ENCODE measurements at places on chromosomes 7 and 10.

GRCh38 chr10:78465431-78465830, 431.8 kb downstream of the RPS24 start:
- no peak for DNase-seq

GRCh38 chr10:86263907-86264306, 102.7 kb downstream of the GRID1 start:
- no peak for DNase-seq

DNA sequence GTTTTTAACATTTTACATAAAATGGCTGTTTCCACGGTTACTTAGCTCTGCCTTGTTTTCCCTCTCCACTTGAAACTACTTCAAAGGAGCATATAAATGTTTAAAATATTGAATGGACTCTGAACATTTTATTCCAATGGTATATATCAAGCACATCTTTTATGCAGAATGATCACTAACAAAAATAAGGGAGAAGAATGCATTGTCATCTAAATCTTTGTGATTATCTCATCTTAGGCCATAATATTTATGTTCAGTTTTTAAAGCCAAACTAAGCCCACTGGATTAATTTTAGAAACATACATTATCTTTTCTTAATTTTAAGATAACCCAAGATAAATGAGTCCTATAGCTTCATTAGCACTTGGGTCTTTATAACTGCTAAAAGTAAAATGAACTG, 13.4 kb upstream of the EBLN1 start:
- DNase-seq, result no peak

GRCh38 chr10:93475871-93476270, 6.3 kb downstream of the MYOF start:
- no peak for DNase-seq

GRCh38 chr7:118948508-118948907, 724.0 kb downstream of the ANKRD7 start:
- no peak for DNase-seq

- DNase-seq, result no peak
Measured at GRCh38 chr7:135197906-135198655, 13.2 kb downstream of the WDR91 start.

DNA sequence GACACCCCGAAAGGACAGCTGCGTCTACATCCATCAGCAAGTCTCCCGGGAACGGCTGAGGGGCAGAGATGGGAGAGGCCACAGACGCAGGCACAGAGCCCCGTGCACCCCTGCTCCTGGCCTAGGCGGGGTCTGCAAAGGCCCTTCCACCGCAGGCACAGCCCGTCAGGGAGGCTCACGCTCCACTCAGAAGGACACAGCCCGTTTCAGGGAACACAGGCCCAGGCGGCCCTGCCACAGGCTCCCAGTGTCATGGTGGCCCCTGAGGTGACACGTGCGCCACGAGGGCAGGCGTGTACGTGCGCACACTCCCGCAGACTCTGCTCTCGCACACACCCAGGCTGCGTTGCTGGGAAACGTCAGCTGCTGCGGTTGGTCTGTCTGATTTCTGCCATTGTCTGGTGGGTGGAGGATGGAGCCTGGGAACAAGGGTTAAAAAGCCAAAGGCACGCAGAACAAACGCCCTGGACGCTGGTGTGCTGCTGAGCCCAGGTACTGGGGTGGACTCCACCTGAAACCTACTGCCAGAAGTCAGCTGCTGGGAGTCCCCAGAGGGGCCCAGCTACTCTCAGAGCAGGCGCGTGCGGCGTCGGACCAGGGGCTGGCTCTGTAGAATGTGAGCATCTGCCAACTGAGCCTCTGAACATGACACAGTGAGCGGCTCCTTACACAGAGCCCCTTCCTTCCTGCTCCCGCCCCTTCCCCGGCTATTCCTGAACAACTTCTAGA, 13.1 kb downstream of the GPER1 start:
- DNase-seq, result no peak

DNA sequence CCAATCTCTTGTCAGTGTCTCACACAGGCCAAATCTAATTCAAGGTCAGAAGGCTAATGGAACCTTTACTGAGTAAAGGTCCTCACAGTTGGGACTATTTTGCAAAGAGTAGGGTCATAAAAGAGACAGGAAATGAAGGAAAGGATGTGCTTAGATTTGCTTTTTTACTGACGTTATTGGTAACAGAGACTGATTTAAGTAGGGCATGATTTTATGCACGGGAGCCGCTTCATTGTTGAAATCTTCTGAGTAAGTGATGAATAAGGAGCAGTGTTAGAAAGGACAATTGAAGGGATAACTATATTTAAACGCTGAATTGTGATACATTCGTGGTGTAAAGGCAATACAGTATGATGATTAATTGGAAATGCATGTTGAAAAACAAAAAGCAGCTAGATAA, 261.5 kb downstream of the MALRD1 start:
- no peak for DNase-seq

DNA sequence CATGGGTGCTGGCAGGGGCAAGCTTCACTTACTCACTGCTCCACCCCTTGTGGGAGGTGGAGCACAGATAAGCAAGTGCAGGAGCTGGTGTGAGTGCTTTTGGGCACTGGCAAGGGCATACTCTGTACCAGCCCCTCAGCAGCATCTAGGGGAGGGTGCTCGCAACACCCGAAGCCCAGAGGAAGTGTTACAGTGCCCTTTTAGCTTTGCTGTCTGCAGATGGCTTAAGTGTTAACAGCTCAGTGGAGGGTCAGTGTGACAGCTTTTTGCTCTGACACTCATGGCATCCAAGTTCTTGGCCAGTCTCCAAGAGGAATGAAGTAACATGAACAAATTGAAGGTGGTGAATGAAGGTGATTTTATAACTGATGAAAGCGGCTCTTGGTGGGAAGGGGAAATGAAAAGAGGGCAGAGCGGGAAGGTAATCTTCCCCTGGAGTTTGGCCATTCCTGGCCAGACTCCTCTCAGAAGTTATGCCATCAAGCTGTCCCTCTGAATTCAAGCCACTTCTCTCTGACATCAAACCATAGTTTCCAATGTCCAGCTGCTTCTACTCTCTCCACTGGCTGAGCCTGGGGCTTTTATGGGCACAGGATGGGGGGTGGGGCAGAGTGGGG, 862.5 kb downstream of the KCNMA1 start:
- DNase-seq, result no peak

DNA sequence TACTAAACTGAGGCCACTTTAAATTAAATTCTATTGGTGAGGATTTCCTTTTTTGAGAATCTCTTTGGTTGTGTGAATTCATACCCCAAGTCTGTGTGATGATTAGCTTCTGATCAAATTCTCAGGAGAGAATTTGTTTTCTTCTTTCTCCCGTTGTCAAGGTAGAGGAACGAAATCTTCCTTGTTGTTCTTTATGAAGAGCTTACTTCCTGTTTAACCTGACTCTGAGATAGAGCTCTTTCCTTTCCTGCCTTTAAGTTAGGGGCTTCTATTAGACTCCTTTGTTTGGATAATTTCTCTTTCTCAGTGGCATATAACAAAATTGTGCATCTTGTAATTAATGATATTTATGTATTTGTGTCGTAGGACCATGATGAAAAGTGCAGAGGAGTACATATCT, 572.1 kb downstream of the REEP3 start:
- no peak for DNase-seq

GRCh38 chr7:128299109-128299607, 44.5 kb downstream of the RBM28 start:
- no peak for DNase-seq

GRCh38 chr7:77276120-77276519, 76.5 kb upstream of the FGL2 start:
- DNase-seq, result no peak

DNA sequence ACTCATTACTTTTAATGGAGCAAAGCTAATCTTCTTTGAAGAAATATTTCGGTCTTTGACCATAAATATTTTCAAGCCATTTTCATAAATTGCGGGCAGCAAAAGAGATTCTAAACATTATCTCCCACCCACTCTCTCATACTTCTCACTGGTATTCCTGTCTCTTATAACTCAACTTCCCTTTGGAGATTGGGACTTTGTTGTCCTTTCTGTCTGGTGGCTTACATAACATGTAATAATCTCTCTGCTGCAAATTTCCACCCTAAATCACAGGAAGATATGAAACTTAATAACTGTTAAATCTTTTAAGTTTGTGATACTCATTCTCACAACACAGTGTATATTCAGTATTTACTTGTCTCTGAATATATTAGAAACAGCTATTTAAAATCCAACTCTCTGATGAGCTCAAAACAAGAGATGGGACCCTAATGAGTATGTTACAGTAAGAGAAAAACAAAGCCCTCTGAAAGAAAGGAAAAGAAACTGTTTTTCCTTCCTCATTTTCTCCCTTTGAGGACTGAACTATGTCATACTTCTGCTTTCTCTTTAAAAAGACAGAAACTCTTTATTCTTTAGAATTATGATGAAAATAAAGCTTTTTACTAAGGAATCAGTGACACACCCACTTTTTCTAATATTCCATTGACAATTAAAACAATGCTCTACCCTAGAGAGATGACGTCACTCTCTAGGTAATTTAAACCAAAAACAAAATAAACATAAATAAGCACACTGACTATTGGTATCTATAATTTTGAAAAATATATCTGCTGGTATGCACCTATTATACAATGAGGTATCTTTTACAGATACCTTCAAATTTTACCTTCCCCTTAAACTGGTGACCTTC, 14.7 kb downstream of the CALCR start:
- no peak for DNase-seq

All from D721Med (cell line).